ENCODE measurements at places on chromosomes 11 and 22.

- no peak for DNase-seq
These were observed 6.1 kb upstream of the TEAD1 start for GRCh38 chr11:12668166-12668565.

DNA sequence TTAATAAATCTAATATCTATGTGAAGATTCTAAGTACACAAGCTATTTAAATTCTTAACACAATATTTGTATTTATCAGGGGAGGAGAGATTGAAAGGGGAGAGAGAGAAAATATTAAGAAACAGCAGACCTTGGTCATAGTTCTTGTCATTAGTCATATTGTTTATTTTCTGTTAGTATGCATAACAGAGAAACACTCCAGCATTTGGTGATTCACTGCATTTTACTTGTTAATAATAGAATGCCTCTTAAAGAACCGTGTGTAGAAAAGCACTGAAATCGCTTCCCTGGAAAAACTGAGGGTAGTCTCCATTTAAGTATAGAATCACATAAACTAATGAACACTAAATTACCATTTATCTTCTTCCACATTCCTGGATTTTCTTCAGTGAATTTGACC lies 122.7 kb upstream of the TRPC6 start:
- DNase-seq: no peak

DNA sequence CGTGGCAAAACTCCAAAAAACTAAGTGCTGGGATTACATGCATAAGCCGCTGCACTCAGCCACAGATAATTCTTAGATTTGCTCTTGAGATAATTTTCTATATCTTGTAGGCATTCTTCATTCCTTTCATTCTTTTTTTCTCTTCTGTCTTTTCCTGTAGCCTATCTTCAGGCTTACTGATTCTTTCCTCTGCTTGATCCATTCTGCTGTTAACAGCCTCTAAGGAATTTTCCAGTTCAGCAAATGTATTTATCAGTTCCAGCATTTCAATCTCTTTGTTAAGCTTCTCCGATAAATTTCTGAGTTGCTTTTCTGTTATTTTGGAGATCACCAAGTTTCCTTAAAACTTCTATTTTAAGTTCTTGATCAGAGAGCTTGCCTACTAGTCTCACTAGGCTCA lies 46.7 kb downstream of the SMC1B start:
- DNase-seq: no peak

DNA sequence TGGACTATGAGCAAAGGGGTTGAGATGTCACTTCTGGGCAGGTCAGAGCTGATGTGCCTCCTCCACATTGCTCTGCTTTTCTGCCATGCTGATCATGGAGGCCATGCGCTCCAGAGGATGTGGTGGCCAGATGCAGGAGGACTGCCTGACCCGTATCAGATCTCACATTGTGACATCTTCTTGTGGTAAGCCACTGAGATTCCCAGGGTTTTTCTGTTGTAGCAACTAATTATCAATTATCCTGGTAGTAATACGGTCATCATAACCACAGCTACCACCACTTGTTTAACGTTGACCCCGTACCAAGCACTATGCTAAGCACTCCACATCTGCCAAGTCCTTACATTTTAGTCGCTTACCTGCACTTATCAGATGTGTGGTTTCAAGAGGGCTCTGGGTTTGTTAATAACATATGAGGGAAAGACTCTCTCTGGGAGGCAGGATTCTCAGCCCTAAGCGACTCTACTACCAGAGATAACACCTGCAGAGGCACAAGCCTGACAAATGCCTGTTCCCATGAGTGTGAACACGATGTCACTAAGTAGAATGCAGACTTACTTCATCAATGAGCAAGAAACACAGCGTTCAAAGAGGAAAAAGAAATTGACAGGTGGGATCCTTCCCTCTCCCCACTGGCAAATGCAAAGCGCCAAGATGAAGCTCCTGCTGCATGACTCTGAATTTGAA lies 63.6 kb upstream of the TIMP3 start:
- DNase-seq: no peak
